ENCODE measurements at places on chromosomes 3 and 15. TPM values are rescaled to one million over a fixed set of nuclear protein-coding genes. Genes with fewer than 3 reads are reported as not detected.

DNA sequence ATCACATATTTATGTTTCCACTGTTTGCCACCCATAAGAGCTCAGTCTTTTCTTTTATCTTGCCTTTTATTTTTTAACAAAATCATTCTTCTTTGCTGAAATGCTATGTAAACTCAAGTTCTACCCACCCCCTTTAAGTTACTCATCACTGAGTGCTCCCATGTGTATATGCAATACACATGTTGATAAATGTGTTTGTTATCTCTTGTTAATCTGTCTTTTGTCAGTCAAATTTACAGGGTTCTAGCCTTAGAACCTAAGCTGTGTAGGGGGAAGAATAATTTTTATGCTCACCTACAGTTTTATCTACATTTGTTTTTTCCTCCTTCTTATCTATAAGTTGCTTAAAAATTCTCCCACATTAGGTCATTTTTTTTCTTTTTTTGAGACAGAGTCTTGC is 1195.9 kb downstream of the ROBO2 start:
- no peak for DNase-seq

DNA sequence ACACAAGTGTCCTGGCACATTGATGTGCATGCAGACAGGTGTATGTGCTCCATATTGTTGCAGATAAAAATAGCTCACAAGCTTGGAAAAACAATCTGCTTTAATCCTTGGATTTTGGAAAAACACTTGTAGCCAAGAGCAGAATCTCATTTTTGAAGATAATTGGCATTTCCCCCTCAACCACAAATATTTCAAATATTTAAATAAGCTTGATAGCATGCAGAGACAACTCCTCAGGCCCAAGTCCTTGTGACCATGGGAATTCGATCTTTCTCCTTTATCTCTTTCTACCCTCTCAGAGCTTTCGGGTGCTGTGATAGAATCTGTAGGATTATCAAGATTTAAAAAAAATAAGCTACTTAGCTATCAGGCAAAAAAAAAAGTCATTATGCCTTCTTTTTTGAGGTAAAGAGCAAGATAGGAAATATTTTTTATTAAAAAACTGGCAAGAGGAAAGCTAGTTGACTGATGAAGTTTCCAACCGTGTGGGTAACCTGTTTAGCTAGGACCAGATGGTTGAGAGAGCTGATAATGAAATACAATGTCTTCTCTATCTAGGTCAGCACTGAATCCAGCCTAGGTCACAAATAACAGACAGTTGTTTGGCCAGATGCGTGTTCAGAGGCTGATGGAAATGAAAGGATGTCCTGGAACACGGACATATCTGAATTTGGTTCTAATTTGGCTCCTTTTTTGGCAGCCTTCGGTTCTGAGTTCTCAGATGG is 54.9 kb upstream of the SNRK start:
- no peak for DNase-seq

DNA sequence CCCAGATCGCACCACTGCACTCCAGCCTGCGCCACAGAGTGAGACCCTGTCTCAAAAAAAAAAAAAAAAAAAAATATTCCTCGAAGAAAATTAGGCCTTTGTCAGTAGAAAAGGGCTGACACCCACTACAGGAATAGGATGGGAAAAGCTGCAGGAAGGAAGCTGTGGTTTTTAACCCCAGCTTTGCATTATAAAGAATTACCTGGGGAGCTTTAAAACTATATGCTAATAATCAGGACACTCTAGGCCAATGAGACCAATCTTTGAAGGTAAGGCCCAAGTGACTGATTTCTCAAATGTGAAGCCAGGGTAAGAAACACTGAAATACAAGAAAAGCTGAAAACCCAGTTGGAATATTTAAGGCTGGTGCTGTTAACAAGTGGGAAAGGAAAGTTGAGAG is 74.3 kb downstream of the RBPMS2 start:
- no peak for DNase-seq

DNA sequence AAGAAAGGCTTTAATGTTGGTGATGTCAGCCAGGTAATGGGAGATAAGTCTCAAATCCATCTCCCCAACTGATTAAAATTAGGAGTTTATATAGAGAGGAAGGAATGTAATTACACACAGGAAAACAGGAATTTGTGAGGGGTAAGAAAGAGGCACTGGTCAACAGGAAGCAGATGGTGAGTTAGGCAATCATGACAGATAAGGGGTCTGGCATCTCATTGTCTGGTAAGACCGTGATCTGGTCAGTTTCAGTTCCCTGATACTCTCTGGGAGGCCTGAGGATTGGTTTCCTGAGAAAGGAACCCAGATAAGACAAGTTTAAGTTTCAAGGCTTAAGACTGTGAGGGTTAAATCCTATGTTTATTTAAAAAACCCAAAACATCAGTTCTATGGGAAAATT is 414.7 kb upstream of the ARRDC4 start:
- DNase-seq = no peak

- DNase-seq = no peak
Observed at GRCh38 chr15:91926908-91927270, 73.4 kb downstream of the SLCO3A1 start.

DNA sequence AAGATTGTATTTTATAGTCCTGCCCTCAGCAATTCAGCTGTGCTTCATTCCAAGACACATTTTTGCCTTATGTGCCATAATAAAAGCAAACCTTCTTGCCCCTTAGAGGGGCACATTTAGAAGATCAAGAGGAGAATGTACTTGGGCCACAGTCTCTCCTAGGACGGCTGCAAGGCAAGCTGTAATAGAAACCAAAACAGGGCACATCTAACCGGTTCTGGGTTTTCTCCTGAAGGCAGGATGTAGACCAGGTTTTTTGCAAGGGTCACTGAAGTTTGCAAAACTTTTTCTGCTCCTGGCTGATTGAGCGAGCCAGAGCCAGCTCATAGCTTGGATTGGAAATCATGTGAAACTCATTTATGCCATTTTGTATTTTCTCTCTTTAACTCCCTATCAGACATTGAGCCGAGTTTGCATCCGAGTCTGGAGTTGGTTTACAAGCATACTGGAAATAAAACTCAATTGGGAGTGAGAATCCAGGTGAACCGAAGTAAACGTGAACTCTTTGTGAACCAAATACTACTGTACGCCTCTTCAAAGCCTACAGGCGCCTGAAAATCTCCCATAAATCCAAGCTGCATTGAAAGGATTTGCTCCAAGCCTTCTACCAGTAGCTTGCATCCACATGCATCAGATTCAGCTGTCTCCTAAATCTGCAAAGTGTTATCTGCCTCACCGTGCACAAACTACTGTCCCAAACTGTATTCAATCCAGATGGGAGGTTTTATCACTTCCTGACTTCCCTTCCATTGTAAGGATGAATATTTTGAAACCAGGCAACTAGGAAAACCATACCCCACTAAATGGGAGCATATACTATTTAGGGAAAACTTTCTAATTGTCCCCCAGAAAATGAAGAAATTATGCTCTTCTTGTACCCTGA is 60.9 kb upstream of the TSC22D2 start:
- no peak for DNase-seq

GRCh38 chr15:68678746-68679145 is 100.0 kb downstream of the CORO2B start:
- DNase-seq = no peak

DNA sequence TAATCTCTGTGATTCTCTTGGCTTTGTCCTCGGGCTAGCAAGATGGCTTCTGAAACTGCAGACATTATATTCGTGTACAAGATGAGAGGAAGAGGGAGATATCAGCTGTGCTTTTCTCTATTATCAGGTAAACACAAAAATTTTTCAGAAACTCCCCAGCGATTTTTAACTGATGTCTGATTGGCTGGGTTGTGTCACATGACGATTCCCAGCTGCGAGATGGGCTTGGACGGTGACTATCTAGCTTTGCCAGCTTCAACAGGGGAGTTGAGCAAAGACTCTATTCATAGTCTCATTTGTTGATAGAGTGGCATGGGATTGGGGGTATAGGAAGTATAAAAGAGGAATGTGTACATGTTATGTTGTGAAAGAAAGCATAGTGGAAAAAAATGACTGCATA is 248.8 kb upstream of the AZI2 start:
- no peak for DNase-seq

DNA sequence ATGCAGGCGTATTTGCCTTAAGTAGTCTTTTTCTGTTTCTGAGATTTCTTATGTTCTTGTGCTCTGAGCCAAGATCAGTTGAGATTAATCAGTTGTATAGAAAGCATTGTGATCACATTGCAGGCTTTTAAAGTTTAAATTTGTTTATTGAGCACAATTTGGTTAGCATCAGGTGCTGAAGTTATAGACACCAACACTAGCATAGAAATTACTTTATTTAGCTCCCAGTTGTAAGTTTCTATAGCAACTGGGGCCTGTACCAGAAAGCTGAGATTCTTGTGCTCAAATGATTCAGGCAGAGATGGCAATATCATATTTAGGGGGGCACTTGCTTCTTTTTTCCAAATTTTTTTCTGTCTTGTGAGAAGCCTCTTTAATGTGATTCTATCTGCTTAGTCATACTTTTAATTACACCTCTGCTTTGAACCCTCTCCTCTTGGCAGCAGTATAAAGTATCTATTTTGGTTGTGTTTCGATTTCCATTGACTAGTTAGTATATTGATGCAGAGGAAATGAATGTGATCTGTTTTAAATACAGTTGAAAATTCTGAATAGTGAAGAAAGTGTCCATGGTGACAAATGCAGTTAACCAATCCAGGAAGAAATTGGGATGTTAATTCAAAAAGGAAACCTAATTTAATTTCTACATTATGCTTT is 241.7 kb upstream of the GBE1 start:
- no peak for DNase-seq

DNA sequence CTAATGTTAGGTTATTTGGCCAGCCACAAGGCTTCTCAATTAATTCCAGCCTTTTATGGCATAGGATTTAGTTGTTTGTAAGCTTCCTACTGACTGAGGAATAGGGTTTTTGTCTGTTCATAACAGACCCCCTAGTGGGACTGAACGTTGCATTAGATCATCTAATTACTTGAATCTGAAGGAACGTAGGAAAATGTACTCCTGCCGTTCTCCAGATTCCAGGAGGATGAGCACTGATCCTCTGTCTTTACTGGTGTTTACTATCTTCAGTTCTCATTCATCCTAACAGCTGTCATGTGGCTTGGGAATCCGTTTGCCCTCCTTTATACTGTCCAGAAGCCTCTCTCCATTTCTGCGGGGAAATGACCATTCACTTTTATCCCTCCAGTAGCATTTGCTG is 52.7 kb downstream of the RAD54L2 start:
- DNase-seq = no peak

- DNase-seq = no peak
Observed at GRCh38 chr15:32778391-32779176, 60.8 kb downstream of the GREM1 start.

DNA sequence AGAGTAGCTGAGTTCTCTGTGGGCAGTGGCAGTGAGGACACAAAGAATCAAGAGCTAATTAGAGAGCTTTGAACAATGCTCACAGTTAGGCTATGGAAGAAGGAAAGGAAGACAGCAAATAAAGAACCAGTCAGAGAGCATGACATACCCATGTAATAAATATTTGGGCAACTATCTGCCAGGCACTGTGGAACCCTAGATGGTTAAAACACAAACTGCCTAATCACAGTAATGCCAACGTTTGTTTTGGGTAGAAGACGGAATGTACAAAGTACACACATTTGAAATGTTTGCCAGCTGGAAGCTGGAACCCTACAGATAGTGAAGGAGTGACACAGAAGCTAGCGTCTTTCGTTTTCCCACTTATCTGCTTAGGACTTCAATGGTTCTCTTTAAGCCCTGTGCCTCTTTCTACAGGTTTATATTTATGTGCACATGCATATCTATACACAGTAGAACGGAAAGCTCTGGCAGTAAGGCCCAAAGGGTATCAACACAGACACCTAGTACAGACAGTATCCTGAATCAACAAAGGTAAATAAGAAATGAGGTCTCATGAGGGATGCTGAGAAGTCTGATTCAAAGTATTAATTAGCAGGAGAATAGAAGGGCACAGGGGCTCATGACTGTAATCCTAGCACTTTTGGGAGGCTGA is 44.6 kb downstream of the ANKRD28 start:
- DNase-seq = no peak

GRCh38 chr15:88447206-88447605 is 20.0 kb downstream of the MRPL46 start:
- DNase-seq = no peak

GRCh38 chr15:88711806-88712205 is 73.0 kb downstream of the ISG20 start:
- no peak for DNase-seq

- no peak for DNase-seq
Observed at GRCh38 chr3:32421991-32422859, 30.6 kb downstream of the CMTM7 start.

GRCh38 chr3:180871901-180872300 is 40.6 kb upstream of the FXR1 start:
- DNase-seq = no peak

DNA sequence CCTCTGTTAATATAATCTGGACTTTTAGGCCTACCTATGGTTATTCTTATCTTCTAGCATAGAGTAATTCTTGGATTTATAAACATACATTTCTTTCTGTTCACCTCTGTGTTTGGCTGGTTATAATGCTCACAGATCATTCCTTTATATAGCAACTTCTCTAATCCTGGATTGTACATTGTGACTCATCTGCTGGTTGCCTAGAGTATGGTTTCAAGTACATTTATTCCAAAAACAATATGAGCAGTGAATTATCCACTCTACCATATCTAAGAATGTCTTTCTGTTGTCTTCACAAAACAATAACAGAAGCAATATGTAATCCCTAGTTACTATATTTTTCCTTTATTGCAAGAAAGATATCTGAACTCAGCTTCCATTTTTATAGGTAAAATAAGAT is 35.3 kb downstream of the FSIP1 start:
- DNase-seq = no peak

GRCh38 chr15:62649793-62650420 is 392.6 kb upstream of the TPM1 start:
- no peak for DNase-seq

- no peak for DNase-seq
Observed at GRCh38 chr3:122676759-122677158, 3.9 kb upstream of the PARP14 start.

- DNase-seq = no peak
Observed at GRCh38 chr3:193895409-193895808, 240.5 kb upstream of the HES1 start.

Gene ABHD14A
- 19.4 TPM for total RNA-seq

Gene TICRR
- 13.9 TPM for total RNA-seq

Gene PLXND1
- 18.0 TPM for total RNA-seq

Gene CASR
- total RNA-seq = 2.5 TPM

Gene ADAMTS17
- 4.7 TPM for total RNA-seq

Gene TIGIT
- not detected for total RNA-seq

Data from progenitor cell of endocrine pancreas (in vitro differentiated cells).